ENCODE measurements at places on chromosomes 6 and 20.
A peak's percentile ranks its signal among the peaks of the same experiment; 100 is the strongest.

DNA sequence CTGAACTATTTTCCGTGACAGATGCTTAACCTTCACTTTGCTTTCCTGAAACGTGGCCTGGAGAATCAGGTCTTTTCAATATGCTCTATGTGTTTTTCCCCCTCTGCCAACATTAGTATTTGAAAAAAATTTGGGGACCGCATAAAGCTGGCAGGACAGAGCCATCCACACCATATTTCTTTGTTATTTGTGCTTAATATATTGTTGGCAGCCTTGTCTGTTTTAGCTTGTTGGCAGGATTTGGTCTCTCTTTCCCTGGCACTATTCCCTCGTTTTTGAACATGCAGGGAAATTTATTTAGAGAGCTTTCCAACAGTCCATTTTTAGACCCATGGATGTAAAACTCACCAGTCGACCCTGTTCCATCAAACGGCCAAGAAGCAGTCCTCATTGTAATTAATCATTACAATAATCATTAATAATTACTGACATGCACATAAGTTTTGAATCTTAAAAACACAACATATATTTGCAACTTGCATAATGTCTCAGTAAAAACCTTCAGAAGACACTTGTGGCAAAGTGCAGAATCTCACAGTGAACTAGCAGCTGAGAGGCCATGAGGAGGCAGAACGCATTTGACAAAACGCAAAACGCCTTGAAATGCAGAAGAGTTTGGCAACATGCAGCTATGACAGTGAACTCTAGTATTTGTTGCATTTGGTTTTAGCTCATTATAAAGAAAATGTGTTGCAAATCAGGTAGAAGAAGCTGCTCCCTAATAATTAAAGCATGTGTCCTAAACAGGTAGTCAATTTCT, 514.2 kb downstream of the C6orf118 start:
- no peak for DNase-seq

DNA sequence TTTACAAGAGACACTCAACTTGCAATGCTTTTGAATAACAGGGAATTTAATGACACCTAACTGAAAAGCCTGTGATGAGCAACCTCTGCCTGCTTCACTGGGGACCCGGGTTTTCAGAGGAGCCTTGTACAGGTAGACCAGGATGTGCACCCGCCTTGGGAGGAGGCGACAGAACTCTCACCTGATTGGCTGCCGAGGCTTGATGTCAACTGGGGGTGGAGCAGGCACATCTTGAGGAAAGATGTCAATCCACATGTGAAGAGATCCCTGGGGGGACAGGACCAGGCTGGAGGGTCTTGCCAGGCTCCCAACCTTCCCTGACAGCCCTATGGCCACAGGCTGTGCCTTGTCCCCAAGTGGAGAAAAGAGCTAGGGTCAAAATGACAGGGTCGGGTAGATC, 19.8 kb downstream of the ERGIC3 start:
- DNase-seq = no peak

DNA sequence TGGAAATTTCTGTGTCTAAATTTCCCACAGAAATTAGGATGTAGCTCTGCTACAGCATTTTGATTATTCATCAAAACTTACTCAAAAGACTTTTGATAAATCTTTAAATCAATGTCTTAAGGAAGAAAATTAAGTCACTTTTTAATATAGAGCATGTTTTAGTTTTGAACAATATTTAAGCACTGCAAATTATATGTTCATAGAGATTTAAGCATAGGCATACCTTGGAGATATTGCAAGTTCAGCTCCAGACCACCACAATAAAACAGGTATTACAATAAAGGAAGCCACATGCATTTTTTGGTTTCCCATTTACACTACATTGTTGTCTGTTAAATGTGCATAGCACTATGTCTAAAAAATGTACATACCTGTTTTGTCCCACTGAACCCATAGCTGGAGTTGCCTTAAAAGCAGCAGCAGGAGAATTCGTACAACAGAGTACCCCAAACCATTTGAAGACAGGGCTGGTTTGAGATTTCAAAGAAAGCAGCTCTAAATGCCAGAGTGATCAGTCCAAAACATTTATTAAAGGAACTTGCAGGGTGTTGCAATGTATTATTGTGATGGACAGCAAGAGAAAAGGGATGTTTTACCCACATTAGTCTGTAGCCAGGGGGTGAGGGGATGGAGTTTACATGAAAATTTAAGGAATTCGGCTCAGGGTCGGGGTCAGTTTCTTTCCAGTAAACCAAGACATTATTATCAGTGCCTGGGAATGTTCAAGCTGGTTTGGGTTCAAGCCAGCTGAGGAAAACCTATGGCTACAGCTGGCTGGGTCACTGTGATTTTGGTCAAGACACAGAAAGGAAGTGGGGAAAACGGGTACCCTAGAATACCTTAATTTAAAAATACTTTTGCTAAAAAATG, 6.3 kb upstream of the LOC128125822 start:
- DNase-seq = no peak

- DNase-seq = no peak
Measured at GRCh38 chr6:33091957-33092356, 16.2 kb downstream of the HLA-DPB1 start.

DNA sequence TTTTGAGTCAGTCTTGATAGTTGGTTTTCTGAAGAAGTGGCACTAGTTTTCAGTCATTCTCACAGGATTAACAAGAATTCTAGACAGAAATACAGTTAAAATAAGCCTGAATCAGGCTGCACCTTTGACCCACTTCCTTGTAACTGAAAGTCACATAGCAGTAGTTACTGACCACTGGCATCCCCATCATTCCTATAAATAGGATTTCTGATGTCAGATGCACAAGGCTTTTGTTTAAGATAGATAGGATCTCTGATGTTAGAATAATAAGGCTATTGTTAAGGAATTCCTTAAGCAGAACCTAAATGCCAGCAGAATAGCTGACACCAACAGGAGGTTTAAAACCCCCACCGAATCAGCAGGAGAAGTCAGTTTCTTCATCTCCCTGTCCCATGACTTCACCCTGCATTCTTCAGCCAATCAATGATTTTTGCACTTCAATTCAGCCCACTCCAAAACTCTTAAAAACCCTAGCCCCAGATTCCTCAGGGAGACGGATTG, 30.6 kb upstream of the ZBTB24 start:
- no peak for DNase-seq

DNA sequence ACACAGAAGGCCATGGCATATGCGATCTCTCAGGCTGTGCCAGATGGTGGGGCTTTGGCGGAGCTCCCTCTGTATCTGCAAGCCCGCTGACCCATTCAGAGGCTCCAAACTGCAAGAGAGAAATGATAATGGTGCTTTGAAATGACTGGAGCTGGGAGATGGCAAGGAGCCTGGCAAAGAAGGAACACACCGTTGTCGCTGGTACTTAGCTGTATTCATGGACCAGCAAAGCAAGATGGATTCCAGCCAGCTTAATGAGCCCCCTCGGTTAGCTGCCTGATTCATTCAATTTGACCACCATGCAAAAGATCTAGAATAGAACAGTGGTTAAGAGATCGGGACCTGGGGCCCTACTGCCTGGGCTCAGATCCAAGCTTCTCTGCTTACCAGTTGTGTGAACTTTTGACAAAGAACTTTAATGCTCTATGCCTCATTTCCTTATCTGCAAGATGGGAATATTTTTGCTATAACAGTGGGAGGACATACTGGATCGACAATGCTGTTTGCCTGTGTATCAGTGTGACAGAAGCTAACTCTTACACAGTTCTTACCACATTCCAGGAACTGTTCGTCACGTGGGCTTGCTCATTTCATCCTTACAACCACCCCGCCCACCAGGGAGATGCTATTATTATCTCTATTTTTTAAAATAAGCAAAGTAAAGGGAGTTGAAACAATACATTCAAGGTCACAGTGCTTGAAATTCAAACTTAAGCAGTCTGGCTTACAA, 317.8 kb upstream of the SULF2 start:
- DNase-seq = no peak

GRCh38 chr6:38378801-38379200, 260.9 kb downstream of the BTBD9 start:
- no peak for DNase-seq

DNA sequence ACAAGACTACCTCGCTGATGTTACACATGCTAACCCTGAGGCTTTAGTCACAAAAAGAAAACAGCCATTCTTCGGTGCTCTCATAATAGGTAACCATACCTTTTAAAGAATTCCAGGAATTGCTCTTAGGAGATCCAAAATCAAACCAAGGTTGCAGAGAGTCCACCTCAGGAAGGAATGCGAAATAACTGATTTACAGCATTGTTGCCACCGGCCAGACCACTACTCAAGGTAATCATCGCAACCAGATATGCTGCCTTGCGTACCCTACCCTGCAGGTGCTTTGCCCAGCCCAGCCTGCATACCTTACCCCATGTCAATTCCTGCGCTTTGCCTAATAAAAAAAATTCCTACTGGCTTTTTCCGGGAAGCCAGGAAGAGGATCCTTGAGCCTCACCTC, 27.0 kb downstream of the NUP153 start:
- no peak for DNase-seq

DNA sequence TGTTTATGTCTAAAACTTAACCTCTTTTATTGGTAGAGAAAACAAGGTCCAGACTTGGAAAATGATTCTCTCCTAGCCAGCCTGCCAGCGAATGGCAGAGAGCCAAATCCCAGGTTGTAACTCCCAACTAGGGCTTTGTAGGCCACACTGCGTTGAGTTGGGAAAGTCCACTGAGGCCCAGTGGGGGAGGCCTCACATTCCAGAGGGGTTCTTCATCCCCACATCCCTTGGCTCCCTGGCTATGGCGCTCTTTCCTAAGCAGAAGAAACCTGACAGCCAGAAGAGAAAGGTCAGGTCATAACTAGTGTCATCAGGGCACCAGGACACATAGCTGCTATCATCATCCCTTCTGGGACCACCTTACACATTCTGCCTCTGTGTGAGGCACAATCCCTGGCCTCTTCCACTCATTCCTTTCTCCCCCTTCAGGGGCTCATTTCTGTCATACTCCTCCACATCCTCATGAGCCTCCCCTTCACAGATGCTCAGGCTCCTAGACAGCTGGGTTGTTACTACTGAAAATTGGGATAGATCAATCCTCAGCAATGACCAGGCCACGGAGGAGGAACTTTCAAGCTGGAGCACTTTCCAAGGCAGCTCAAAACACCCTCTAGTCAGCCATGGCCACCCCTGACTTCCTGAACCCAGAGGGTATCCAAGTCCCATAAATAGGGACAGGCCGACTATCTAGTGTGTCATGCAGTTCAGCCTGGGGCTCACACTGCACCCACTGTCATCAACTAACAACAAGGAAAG, 48.6 kb downstream of the TCP11 start:
- peak; percentile 44 for DNase-seq

DNA sequence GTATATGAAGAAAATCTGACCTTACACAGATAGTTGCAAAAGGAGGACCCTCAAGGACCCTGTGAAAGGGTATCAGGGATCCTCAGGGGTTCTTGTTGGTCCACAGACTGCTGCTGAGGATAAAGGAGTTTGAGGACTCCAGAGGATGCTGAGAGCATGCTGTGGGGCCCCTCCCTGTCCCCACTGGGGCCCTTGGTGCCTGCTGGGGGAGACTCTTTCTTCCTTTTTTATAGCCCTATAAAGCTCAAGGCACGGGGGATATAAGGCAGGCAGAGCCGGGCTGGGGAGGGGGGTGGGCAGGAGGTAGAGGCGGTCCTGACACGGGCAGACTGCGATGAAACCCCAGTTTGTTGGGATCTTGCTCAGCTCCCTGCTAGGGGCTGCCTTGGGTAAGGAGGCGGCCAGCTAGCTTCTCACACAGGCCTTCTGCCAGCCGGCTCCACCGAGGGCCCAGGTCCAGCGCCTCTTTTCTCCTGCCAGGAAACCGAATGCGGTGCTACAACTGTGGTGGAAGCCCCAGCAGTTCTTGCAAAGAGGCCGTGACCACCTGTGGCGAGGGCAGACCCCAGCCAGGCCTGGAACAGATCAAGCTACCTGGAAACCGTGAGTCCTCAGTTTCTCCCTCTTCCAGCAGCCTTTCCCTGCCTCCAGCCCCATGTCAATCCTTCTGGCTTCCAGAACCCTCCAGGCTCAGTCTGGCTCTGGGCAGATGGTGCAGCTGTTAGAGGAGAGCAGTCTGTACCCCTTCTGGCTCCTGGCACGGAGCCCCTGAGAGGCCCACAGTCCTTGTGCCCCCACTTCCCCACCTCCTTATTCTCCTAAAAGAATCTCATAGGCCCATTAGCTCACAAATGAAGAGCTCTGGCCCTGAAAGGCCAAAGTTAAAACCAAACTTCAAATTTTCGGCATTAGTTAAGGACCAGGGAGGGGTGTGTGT, at the start of gene LY6G6D:
Gene LY6G6D (plus strand): TSS at position 327 of the 937 bp plus-strand sequence. CDS start 8 bp downstream, at position 335.
- no peak for DNase-seq

GRCh38 chr20:38754924-38755323, 6.7 kb downstream of the ACTR5 start:
- no peak for DNase-seq

- DNase-seq = no peak
Measured at GRCh38 chr6:123925350-123925749, 121.7 kb downstream of the NKAIN2 start.

DNA sequence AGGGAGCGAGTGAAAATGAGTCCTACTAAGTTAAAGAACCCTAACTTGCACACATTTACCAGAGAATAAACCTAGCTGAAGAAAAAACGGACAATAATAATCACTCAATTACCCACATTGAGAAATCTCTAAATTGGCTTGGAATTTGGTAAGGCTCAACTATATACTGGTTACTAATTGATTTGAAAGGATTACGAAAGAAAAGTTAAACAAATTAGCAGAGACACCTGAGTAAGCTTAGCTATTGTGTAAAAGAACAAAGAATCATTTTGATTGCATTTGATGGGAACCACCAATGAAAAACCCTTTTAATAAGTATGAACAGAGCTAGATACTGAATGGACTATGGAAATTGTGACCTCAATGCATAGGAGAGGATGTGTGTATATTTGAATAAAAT, 118.6 kb upstream of the ADGRF1 start:
- DNase-seq = no peak

DNA sequence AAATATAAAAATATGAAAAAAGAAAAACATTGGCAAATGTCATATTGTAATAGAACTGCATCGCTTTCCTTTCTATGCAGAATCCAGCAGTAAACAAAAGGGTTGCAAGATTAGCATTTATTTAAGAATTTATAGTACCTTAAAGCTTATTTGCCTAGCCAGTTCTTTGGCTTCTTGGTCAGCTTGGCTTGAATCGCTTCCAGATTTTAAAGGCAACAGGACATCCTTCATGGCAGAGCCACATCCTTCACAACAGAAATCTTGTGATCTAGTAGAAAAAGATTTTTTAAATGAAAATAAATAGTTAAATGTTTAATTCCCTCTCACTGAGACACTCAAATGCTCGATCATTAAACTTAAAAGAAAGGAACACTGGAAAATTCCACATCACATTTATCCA, 17.4 kb downstream of the UBE2J1 start:
- DNase-seq = no peak

All from AG09319 (cell line).